ENCODE measurements at places on chromosomes 11 and 22.

DNA sequence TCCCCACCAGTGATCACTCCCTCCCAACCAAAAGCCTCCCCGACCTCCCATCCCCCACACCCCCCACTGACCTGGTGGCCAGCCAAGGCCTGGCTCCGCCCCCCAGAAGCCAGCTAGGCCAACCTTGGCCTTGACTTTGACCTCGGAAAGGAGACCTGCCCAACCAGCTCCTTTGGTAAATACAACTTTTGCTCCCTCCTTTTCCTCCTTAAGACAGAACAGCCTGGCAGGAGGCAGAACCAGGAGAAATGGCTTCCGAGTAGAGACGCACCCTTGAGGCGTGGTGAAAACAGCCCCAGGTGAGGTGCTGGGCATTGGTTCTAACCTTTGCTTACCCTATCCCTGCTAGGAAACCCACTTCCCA, 27.0 kb downstream of the PLEKHA7 start:
- H3K4me1 ChIP-seq: peaks cover 45% of the 10 kb centered on the region
- peaks cover 6% of the 10 kb centered on the region for H3K36me3 ChIP-seq
- H3K4me3 ChIP-seq: peak overlapping the region; percentile 69
- DNase-seq: no peak

- H3K4me1 ChIP-seq: no peaks in the 10 kb centered on the region
- no peak for DNase-seq
- H3K27ac ChIP-seq: no peak overlapping the region
- no peak overlapping the region for H3K4me3 ChIP-seq
- no peaks in the 10 kb centered on the region for H3K36me3 ChIP-seq
Measured at GRCh38 chr11:134724779-134725140, 312.7 kb upstream of the B3GAT1 start.

- no peaks in the 10 kb centered on the region for H3K4me1 ChIP-seq
- peak overlapping the region; percentile 39 for H3K4me3 ChIP-seq
- no peaks in the 10 kb centered on the region for H3K27me3 ChIP-seq
- no peaks in the 10 kb centered on the region for H3K36me3 ChIP-seq
- DNase-seq: no peak
Measured at GRCh38 chr11:105699203-105699602, 89.3 kb downstream of the GRIA4 start.

- H3K27me3 ChIP-seq: no peaks in the 10 kb centered on the region
- no peak overlapping the region for H3K27ac ChIP-seq
- no peak overlapping the region for H3K4me3 ChIP-seq
- no peak for DNase-seq
Measured at GRCh38 chr11:112381578-112381977, 120.9 kb upstream of the PLET1 start.

DNA sequence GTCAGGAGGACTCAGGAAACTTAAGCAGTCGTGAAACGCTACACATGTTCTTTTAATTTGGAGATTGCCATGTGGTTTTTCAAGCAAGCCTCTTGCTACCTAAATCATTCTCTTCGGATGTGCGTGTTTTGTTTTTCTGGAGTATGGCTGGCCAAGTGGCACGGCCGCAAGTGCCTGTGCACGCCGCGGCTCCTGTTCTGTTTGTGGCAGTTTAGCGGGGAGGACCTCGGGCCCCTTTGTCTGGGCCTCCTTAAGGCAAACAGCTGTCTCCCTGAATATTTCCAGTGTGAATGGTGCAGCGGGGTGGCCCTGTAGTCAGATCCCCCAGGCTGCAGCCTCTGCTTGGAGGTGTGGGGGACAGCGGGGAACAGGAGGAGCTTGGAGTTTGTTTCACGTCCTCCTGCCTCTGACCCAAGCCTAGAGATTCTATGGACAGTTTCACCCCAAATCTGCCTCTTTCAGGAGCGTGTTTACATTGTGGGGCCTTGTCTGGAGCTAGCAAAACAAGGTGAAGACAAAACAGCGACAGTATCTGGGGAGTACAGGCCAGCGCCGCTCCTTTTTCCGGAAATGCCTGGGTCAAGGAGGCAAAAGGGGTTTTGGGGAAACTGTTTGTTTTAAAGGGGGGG, 1.3 kb downstream of the LRP5 start:
- H3K4me3 ChIP-seq: peak overlapping the region; percentile 96
- H3K36me3 ChIP-seq: no peaks in the 10 kb centered on the region
- no peak for DNase-seq
- no peaks in the 10 kb centered on the region for H3K27me3 ChIP-seq
- peaks cover 40% of the 10 kb centered on the region for H3K4me1 ChIP-seq

DNA sequence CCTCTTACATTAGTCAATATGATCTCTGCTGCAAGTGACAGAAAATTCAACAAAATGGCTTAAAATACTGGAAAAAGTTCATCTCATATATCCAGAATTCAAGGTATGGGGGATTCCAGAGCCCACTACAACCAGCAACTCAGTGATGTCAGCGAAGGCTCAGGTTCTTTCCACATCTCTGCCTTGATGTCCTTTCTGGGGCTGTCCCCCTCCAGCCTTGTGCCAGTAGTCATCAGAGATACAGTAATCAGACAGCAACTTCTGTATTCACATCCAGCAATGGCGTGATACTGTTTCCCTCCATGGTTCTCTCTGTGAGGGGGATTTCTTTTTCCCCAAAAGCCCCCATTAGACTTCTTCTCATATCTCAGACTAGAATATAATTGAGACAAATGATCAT, 103.4 kb upstream of the USP47 start:
- H3K27me3 ChIP-seq: peaks cover 23% of the 10 kb centered on the region
- no peak for DNase-seq
- no peak overlapping the region for H3K4me3 ChIP-seq
- H3K27ac ChIP-seq: no peak overlapping the region
- H3K36me3 ChIP-seq: no peaks in the 10 kb centered on the region
- peaks cover 12% of the 10 kb centered on the region for H3K4me1 ChIP-seq
